Endodermal cell (in vitro differentiated cells): ENCODE measurements at places on chromosomes 4 and X. TPM values are rescaled to one million over a fixed set of nuclear protein-coding genes. Genes with fewer than 3 reads are reported as not detected.

Gene ZNF275
- 6.3 to 13.9 TPM (median 12.6 TPM) in 3 replicates for total RNA-seq

Gene UGT2B10
- total RNA-seq: not detected in 3 replicates

Gene SPACA5B
- not detected in 2 replicates for total RNA-seq

Gene JADE3
- 23.3 to 33.1 TPM (median 26.4 TPM) in 3 replicates for total RNA-seq

Gene CTSO
- 3.1 to 4.2 TPM (median 3.4 TPM) in 3 replicates for total RNA-seq

Gene F8A2
- total RNA-seq: not detected in 3 replicates

DNA sequence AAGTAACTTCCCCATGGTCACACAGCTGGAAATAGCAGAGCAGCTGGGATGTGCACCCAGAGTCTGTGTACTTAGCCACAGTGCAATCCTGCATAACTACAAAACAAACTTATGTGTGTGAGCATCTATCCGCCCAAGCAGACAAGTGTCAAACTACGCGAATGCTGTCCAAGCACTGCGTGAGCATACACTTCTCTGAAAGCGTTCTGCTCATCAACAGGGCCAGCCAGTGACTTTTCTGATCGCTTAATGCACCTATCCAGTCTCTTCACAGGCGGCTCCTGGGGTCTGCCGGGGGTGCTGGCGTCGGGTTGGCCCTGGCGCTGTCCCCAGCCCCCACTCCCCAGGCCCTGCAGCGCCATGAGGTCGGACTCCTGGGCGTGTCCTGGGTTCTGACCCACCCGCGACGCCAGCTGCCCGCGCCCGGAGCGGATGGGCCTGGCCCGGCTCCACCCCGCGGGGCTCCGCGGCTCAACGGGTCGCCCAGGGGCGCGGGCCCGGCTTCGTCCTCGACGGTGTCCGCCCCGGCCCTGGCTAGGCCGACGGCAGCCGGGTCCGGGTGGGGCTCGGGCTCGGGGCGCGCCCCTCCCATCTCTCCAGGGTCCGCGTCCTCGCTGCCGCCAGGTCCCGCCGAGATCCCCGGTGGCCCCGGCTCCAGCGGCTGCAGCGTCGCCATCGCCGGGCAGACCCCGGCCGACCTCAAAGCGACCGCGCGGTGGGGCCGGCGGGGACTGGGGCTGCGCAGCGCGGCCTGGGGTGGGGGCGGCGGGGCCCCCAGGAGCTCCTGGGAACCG, 1.3 kb upstream of the ZNF141 start:
- no peak overlapping the region for H3K27ac ChIP-seq
- peak overlapping the region; percentile 94 for H3K4me3 ChIP-seq
- DNase-seq: peak; percentile 71

DNA sequence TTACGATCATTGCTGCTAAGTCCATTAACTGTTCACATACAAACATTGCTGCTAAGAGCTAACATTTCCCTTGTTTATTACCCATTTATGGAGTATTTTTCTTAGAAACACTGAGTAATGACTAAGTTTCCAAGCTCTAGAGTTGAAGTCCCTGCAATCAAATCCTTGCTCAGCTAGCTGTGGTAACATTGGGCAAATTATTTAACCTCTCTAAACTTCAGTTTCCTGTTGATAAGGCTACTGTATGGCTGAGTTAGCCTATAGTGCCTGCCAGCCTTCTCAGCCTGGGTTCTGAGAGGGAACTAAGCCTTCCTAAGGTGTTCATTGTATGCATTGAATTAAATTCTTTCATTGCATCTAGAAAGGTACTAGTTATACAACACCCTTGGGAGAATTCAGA, 15.2 kb upstream of the SCOC start:
- DNase-seq: no peak
- H3K4me3 ChIP-seq: peak overlapping the region; percentile 26
- H3K27ac ChIP-seq: no peak overlapping the region
- peaks cover 6% of the 10 kb centered on the region for H3K4me1 ChIP-seq
- H3K27me3 ChIP-seq: no peaks in the 10 kb centered on the region

GRCh38 chr4:185589067-185589836, 53.9 kb upstream of the PDLIM3 start:
- no peak overlapping the region for H3K4me3 ChIP-seq
- H3K36me3 ChIP-seq: no peaks in the 10 kb centered on the region
- no peak for DNase-seq
- H3K27ac ChIP-seq: no peak overlapping the region
- H3K27me3 ChIP-seq: peaks cover 45% of the 10 kb centered on the region

GRCh38 chrX:19556202-19556601, 40.9 kb upstream of the MAP3K15 start:
- no peaks in the 10 kb centered on the region for H3K27me3 ChIP-seq
- no peak overlapping the region for H3K27ac ChIP-seq
- H3K36me3 ChIP-seq: no peaks in the 10 kb centered on the region
- H3K4me1 ChIP-seq: no peaks in the 10 kb centered on the region
- DNase-seq: no peak

DNA sequence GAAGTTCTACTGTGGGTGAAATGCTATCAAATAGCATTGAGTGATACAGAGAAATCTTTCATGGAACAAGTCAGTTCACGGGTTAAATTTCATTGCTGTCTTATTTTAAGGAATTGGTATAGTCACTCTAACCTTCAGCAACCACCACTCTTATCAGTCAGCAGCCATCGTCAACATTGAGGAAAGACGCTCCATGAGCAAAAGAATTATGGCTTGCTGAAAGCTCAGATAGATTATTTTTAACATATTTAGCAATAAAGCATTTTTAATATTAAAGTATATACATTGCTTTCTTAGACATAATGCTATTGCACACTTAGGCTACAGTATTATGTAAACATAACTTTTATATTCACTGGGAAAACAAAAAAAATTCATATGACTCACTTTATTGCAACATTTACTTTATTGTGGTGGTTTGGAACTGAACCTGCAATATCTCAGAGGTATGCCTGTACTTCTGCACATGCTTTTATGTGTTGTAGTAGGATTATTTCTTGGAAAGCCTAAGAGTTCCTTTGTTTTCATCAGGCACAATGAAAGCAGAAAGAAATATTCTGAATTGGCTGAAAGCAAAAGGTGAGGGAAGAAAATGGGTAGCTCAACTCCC, 586.7 kb downstream of the GBA3 start:
- no peak for DNase-seq
- H3K27me3 ChIP-seq: no peaks in the 10 kb centered on the region
- no peak overlapping the region for H3K4me3 ChIP-seq
- no peaks in the 10 kb centered on the region for H3K4me1 ChIP-seq
- H3K27ac ChIP-seq: no peak overlapping the region

GRCh38 chrX:134371133-134371532, 88.8 kb upstream of the HPRT1 start:
- no peaks in the 10 kb centered on the region for H3K27me3 ChIP-seq
- peaks cover 3% of the 10 kb centered on the region for H3K4me1 ChIP-seq
- H3K27ac ChIP-seq: no peak overlapping the region

- H3K27me3 ChIP-seq: no peaks in the 10 kb centered on the region
- no peak overlapping the region for H3K4me3 ChIP-seq
- no peak for DNase-seq
- H3K27ac ChIP-seq: no peak overlapping the region
- H3K36me3 ChIP-seq: no peaks in the 10 kb centered on the region
Observed at GRCh38 chr4:94941706-94942105, 184.0 kb downstream of the BMPR1B start.

GRCh38 chr4:67522851-67523671, 22.2 kb downstream of the CENPC start:
- H3K4me1 ChIP-seq: no peaks in the 10 kb centered on the region
- no peak overlapping the region for H3K4me3 ChIP-seq
- H3K27me3 ChIP-seq: no peaks in the 10 kb centered on the region
- H3K36me3 ChIP-seq: peaks cover 28% of the 10 kb centered on the region
- DNase-seq: no peak

DNA sequence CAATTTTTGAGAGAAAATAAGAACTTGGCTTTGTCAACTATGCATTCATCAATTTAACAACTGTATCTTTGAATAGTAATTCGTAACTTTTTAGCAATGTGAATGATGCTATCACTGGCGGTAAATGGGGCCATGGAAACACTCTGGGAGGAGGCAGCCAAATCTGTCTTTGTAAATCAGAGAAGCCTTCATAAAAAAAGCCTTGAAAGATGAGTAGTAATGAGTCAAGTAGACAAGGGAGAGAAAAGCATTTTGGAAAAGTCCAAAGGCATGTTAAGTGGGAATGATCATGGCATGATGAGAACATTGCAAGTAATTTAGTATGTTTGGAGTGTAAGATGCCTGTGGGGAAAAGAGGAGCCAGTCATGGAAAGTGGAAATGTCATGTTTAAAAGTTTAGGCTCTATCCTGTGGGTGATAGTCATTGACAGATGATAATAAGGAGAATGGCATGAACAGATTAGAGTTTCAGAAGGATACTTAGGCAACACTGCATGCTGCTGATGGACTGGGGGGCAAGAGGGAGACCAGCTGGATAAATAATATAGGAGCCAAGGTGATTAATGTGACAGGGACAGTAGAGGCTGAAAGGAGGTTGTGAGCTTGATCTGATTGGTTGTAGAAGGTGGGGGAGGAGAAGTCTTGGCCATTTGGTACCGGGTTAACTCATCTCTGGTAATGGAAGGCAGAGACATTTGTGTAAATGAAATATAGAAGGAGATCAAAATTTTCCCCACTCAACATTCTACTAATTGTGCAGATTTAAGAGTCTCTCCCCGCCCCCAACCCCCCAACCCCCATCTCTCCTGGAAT, 16.3 kb downstream of the SPRY1 start:
- H3K36me3 ChIP-seq: no peaks in the 10 kb centered on the region
- no peak overlapping the region for H3K27ac ChIP-seq
- H3K4me3 ChIP-seq: no peak overlapping the region
- peaks cover 15% of the 10 kb centered on the region for H3K4me1 ChIP-seq
- DNase-seq: no peak

- H3K4me1 ChIP-seq: no peaks in the 10 kb centered on the region
- H3K27ac ChIP-seq: no peak overlapping the region
- H3K4me3 ChIP-seq: no peak overlapping the region
- H3K36me3 ChIP-seq: no peaks in the 10 kb centered on the region
Observed at GRCh38 chr4:176755613-176756012, 37.1 kb downstream of the VEGFC start.

- no peak for DNase-seq
- no peaks in the 10 kb centered on the region for H3K4me1 ChIP-seq
- H3K36me3 ChIP-seq: no peaks in the 10 kb centered on the region
Observed at GRCh38 chr4:35934320-35934981, 309.9 kb downstream of the ARAP2 start.

DNA sequence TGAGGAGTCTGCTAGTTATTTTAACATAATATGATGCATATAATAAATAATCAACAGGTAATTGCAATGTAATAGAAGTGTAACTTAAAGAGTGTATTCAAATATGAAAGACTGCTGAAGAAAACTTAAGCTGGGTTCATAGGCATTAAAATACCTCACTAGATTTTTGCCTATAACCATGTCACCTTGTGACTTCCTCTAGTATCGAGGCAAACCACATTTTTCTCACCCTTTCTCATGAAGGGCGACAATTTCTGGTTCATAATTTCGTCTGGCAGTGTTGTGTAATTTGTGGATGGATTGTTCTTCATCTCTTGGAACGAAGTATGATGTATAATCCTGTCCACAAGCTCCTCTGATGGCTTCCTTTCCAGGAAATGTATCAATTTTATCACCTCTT, 16.0 kb downstream of the SULT1E1 start:
- no peaks in the 10 kb centered on the region for H3K36me3 ChIP-seq
- no peak overlapping the region for H3K4me3 ChIP-seq
- DNase-seq: no peak
- no peaks in the 10 kb centered on the region for H3K27me3 ChIP-seq
